ENCODE measurements at places on chromosomes 11 and 22. TPM values are rescaled to one million over a fixed set of nuclear protein-coding genes. Genes with fewer than 3 reads are reported as not detected.
A peak's percentile ranks its signal among the peaks of the same experiment; 100 is the strongest.

The LRRC55 gene
- not detected for total RNA-seq

The RASL10A gene
- total RNA-seq = not detected

DNA sequence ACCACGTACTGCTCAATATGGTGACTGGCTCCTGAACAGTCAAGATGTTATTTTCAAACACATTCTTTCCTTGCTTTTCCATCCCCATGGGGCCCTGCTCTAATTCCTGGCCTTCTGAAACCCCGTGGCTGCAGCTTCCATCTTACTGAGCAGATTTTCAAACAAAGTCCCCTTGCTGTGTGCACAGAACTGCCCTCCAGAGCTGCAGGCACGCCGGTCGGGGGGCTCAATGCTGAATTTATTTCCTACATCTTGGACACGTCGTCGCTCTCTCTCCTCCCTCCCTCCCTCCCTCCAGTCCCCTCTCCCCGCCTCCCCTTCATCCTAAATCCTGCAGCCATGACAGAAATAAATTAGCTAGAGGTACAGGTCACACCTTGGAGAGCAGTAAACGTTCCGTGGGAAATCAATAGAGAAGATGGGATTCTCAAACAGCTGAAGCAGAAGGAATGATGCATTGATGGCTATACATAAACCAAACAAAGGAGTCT, 243.1 kb upstream of the BLID start:
- no peak for DNase-seq

- DNase-seq = no peak
These were observed 2.9 kb upstream of the WDR74 start for GRCh38 chr11:62842171-62842741.

DNA sequence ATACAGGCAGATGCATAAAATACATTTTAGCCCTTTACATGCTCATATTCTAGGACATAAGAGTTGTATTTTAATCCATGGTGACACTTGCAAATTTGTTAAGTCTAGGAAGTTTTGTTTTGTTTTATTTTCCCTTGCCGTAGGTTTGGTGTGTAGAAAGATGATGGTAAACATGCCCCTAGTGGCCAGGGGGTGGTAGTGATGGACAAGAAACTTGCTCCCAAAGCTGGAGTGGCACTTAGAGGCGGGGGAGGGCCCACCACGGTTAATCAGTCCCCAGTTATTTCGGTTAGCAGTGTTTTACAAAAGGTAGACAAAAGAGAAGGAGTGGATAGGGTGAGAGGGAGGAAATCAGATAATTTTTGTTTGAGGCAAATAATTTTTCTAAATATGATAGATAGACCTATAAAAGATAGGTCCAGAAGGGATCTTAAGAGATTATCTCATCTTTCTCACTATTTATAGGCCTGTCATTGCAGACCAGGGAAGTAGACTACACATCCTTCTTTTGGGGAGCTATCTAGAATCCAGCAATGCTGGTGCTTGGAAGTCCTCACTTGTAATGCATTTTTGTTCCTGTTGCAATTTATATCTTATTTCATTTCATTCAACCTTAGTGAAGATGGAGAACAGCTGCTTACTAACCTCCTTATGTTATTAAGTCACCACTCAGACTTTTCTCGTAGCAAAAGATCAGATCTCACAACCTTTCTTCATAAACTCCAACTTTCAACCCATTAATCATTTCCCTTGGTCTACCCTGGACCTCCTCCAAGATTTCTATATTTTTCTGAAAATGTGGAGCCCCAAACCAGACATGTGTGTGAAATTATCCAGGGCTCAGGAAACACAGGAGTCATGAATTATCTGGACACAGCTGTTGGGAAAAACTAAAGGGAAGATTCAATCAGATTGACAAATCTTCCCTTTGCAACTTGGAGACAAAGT, 5.9 kb upstream of the BDNF start:
- DNase-seq = no peak

DNA sequence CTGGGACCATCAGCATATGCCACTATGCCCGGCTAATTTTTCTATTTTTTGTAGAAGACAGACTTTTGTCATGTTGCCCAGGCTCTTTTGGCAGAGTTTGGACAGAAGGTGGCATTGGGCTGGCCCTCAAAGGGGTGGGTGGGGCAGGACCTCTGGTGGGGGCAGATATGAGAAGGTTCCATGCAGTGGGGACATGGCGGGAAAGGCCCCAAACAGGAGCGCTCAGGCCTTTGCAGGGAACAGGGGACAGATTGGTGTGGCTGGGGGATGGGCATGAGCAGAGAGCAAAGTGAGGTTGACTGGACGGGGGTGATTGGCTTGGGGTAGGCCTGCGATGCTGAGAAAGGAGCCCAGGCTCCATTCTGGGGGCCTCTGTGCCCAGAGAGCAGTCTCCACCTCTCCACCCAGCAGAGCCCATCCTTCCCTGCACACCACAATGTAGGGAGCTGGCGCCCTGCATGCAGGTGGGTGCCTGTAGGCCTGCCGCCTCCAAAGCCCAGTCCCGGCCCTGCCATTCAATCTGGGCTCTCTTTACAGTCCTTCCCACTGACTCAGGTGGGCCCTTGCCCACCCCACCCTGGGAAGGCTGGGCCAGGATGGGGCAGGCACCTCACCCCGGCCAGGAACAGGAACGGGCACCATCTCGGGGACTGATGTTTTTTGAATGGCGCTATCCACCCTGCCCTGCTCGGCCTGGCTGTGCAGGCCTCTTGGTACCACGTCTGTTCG, 98.7 kb downstream of the MORC2 start:
- no peak for DNase-seq

- DNase-seq = no peak
These were observed 23.5 kb upstream of the THY1 start for GRCh38 chr11:119446434-119446833.

- DNase-seq = no peak
These were observed 522.9 kb downstream of the NTM start for GRCh38 chr11:131893103-131893890.

The SCN2B gene
- not detected for total RNA-seq

- no peak for DNase-seq
These were observed at the start of gene MPEG1 for GRCh38 chr11:59212744-59213631. TSS of gene MPEG1 (minus strand) at chr11:59212927. CDS start at chr11:59212865, 62 bp downstream.

The MS4A15 gene
- not detected for total RNA-seq

The DEFB131B gene
- not detected for total RNA-seq

GRCh38 chr22:50031189-50032091, 18.9 kb upstream of the IL17REL start:
- DNase-seq = no peak

GRCh38 chr11:65524014-65524740, 706 bp upstream of the SCYL1 start:
- no peak for DNase-seq

DNA sequence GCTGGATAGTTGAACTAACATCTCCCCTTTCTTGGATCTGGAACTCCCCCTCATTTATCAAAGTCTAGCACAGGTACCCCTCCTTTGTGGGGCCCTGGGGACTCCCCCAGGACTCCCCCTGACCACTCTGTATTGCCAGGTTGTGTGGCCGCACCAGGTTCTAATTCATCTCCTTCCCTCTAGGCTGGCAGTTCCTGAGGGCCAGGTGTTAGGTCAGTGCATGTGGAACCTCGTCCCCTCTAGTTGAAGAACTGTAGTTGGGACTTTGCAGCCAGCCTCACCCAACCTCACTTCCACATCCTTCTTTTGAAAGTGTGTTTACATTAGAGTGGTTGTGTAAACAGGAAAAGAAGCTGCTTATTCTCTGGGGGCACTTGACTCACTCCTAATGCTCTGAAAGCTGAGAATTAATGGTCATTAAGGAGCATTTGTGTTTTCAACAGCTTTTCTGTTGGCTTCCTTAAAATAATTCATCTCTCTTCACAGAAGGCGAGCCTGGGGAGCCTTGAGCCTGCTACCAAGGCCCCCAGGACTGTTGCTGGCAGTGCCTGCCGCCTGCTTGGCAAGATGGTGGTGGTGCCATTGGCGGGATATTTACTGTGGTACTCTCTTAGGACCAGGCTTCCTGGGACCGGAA, 11.8 kb downstream of the UPB1 start:
- DNase-seq = peak; percentile 28

DNA sequence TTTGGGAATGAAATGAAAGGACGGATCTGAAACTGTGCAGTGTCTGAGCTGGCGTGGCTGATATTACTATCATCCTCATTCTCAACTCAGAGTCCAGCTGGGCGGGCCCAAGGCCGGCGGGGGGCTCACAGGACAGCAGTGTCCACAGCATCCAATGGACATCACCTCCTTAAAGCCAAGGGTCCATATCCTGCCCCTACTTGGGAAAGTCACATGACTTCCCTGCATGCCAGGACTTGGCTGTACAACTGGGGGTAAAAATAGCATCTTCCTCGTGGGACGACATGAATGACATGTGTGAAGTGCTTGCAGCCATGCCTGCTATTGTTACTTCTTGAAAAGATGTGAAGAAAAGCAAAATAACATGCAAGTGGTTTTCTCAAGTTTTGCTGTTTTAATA, 82.3 kb downstream of the TRMU start:
- DNase-seq = no peak

The FXYD6 gene
- 2.1 TPM for total RNA-seq

DNA sequence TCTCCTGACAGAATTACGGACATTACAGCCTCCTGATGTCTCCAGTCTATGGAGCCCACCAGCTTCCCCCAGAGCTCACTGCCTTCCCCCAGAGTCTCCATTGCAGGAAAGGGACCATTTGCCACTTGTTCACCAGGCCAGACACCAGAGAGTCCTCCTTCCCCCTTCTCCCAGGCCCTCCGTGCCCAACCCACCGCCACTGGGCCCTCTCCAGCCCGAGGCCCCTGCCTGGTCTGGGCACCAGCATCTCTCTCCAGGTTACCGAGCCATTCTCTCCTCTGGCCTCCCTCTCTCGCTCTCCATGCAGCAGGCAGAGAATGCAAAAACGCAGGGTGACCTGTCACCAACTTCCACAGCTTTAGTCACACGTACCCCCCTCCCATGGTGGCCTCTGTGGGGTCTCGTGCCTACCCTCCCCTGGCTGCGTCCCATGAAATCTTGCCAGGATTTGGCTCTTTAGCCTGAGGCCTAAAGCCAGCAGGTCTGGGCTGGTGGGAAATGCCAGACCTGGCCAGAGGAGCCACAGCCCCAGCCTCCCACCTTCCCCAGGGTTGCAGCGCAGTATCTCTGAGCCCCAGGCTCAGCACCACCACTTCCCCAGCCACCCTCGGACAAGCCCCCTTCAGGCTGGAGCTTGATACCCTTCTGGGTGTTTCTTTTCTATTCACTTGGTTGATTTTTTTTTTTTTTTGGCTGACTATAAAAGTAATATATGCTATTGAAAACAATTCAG, 6.8 kb upstream of the SERPINH1 start:
- DNase-seq = no peak

GRCh38 chr11:10784232-10785145, 24.2 kb downstream of the EIF4G2 start:
- DNase-seq = no peak

- DNase-seq = no peak
These were observed 287.9 kb upstream of the MPPED2 start for GRCh38 chr11:30873924-30874610.

DNA sequence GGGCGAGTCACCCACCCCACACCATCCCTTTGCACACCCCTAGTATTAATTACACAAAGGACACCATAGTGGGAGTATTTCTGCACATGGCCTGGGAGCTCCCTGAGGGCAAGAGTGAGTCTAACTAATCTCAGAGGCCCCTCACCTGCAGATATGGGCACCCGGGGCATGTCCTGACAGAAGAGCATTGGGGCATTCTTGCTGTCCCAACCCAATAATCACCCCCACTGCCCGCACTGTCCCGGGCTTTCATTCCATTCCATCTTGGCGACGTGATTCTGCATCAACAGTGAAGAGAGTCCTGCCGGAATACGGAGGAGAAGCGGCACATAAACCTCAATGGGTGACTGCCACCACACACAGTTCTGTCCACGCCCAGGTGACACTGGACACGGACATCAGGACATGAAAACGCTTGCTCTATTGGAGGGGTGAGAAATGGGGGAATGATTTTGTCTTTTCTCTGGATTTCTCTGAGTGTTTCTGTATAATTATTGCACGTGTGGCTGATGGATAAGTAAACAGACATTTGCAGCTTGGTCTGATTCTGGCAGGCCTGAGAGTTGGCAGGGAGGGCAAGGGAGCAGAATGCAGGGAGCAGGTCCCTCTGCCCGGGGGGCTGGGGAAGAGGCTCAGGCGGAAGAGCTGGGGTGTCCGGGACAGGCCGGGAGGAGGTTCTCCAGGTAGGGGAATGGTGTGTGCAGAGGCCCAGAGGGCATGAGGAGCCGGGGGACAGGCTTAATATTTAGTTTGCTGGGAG, 38.2 kb downstream of the SCUBE1 start:
- no peak for DNase-seq

GRCh38 chr22:37607010-37607934, 1.4 kb upstream of the GGA1 start:
- DNase-seq = peak; percentile 44

The GGTLC3 gene
- total RNA-seq = not detected

Data from A172 (cell line).